ENCODE measurements at places on chromosomes 2 and 18. TPM values are rescaled to one million over a fixed set of nuclear protein-coding genes. Genes with fewer than 3 reads are reported as not detected.
A peak's percentile ranks its signal among the peaks of the same experiment; 100 is the strongest.

TBR1 gene
- not detected for total RNA-seq

LCT gene
- not detected for total RNA-seq

PPP1R1C gene
- 1.1 TPM for total RNA-seq

ERBB4 gene
- total RNA-seq, result 4.2 TPM

TRAF3IP1 gene
- total RNA-seq, result 12.6 TPM

GPR155 gene
- total RNA-seq, result 3.8 TPM

PDCD1 gene
- total RNA-seq, result not detected

C2orf92 gene
- total RNA-seq, result 17.5 TPM

HTR2B gene
- 4.2 TPM for total RNA-seq

PLB1 gene
- 12.4 TPM for total RNA-seq

UGT1A3 gene
- total RNA-seq, result not detected

MBP gene
- 12.1 TPM for total RNA-seq

CDCA7 gene
- total RNA-seq, result 8.6 TPM

ARHGAP15 gene
- total RNA-seq, result 4.4 TPM

SPAG16 gene
- 5.0 TPM for total RNA-seq

HJURP gene
- total RNA-seq, result not detected

CXCR4 gene
- 39.5 TPM for total RNA-seq

GRCh38 chr18:25998461-25998860 lies 92.0 kb downstream of the SS18 start:
- no peak for DNase-seq

GRCh38 chr18:26383454-26384270 lies 157.4 kb downstream of the TAF4B start:
- DNase-seq, result no peak

DNA sequence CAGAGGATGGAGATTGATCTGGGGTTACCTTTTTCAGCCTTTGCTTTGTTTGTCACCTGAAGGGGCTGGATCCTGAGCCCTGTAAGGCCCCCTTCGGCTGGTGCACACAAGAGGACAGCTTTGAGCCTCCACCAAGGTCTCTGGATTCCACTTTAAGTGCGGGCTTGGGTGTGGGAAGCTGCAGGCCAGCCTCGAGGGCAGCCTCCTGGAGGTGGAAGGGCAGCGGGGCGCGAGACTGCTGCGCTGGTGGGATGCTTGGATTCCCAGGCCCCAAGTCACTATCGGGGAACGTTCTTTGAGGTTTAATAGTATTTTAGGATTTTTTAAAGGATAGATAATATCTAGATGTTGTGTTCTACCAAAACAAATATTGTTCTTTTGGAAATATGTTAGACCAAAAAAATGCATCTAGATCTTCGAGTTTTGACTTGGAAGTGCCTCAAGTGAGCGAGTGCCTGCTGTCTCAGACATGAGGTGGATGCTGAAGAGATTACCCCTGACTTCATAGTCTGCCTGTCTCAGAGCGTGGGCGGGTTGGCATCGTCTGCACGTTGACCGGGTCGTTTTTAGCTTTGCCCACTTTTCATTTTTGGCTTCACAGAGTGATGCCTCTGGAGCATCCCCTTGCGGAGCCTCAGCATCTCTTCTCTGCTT lies 113.8 kb downstream of the AGAP1 start:
- no peak for DNase-seq

DNA sequence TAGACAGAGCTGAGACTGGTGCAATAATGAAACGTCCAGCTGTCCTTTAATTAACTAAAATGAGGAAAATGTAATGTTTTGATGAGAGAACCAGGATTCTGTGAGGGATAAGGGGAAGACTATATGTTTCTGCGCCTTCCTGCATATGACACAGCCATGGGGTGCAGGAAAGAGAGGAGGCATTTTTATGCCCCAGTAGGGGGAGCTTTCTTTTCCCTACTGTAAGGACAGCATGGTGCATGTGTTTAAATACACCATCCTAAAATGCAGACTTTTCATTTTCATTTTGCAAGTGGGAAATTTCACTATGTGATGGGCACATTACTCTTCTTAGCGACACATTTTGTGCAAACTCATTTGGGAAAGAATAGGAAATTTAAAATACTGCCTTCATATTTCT lies 446.1 kb downstream of the ARHGAP15 start:
- no peak for DNase-seq

- DNase-seq, result no peak
Measured at GRCh38 chr2:152456262-152456661, 121.3 kb downstream of the FMNL2 start.

DNA sequence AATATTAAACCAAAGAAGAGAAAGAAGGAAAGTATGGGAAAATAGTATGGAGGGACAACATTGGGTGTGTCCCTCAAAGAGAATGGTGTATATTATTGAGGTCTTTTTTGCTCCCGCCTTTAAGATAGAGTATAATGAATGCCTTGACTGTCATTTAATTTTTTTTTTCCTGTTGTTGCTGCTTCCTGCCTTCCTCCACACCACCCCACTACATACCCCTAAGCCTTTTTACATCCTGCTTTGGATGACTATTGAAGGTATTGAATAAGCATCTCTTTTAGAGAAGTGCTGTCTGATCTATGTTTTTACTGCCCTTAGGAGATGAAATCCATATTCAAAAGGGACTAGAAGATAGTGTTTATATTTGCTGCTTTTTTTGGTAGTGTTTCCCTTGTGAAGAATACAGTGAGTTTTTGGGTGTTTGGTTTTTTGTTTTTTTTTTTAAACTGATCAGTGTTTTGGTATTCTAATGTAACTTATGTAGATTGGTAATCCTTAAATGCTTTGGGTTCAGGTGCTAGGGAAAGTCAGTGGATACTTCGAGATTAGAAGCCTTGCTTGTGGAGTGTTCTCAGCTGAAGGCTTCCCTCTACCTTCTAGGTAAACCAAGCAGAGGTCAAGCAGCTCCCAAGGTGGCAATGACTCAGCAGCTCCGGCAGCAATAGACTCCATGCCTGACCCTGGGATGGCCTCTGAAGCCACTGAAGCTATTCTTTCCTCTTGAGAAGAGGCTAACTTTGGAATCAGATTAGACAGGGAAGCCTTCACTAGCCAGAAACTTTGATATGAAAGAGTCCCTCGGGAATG lies 5.0 kb downstream of the FZD7 start:
- no peak for DNase-seq

- DNase-seq, result no peak
Measured at GRCh38 chr18:39178166-39178565, 1612.6 kb upstream of the CELF4 start.

DNA sequence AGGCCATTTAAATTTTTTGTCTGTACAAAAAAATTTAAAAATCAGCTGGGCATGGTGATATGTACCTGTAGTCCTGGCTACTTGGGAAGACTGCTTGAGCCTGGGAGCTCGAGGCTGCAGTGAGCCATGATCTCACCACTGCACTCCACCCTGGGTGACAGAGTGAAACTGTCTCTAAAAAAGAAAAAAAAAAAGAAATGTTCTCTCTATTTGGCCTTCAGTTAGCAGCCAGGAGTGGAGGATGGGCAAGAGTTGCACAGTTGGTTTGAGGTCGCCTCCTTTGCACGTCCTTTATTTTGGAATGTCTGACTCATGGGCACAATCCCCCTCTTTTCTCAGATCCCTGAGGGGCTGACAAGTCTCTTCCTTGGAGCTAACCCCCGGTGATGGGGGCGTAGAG lies 26.3 kb downstream of the ITM2C start:
- DNase-seq, result no peak

- DNase-seq, result no peak
Measured at GRCh38 chr2:78417355-78417754, 608.1 kb upstream of the REG3G start.

DNA sequence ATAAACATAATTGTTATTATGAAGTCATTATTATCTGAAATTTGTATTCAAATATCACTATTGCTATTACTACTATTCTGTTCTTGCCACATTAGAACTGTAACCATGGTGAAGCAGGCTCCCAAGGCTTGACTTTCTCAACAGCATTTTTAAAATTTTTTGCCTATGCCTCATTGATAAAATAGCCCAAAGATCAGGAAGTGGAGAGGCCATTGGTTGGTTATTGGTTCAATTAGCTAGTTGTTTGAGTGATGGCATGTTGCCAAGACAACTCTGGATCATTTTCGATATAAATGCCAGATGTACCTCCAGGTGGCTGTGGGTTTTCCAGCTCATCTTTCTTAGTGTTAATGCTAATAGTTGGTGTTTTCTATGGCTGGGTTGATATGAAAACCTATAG lies 513.5 kb downstream of the TRIB2 start:
- DNase-seq, result no peak

GRCh38 chr2:236305964-236306605 lies 41.9 kb upstream of the ASB18 start:
- DNase-seq, result no peak

DNA sequence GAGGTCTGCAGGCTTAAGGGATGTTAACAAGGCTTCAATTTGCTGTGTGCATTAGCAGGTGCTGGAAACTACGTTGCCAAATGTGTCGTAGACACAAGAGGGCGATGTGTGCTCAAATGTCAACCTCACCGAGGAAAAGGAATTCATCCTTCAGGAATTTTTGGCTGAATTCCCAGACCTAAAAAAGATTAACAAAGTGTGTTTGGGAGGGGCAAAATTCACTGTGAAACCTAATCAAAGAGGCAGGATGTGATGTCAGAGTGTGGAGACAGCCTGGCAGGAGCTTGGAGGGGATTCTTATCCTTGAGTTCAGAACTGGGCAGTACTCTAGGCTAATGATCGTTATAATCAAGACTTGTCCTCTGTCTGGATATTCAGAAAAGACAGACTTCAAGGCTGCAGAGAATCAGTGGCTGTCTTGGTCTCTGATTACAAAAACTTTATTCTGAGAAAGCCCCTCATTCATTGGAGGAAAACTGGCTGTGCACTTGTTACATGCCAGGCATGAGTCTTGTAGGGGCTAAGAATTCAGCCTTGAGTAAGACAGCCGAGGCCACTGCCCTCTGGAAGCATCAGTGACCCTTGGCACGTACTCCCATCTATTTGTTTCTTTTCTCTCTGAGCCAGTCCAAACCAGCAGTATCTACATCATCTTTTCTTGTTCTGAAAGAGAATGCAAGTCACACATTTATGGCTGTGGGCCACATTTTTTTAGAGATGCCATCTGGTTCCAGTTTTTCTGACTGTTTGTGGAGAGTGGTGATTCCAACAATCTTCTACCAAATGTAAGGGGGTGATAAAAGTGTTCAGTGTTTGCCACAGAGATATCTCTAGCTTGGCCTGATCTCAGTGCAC lies 18.7 kb upstream of the SCYGR1 start:
- peak; percentile 47 for DNase-seq

DNA sequence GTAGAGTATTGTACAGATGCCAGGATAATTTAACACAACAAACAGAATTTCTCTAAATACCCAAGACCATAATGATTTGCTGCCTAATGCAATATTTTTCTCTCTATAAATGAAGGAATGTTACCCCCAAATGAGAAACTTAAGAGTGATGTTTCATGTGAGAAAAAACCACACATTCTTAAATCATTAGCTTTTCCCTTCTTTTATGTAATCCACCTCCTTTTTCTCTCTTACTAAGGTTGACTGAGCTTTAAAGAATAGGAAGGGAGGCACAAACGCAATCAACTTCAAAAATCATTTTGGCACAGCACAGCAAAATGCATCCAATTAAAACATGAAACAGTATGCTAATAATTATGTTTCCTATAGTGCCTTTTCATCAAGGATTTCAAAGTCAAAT lies 698.1 kb upstream of the CDH2 start:
- DNase-seq, result no peak

GRCh38 chr2:204177251-204177976 lies 240.9 kb downstream of the ICOS start:
- DNase-seq, result no peak

DNA sequence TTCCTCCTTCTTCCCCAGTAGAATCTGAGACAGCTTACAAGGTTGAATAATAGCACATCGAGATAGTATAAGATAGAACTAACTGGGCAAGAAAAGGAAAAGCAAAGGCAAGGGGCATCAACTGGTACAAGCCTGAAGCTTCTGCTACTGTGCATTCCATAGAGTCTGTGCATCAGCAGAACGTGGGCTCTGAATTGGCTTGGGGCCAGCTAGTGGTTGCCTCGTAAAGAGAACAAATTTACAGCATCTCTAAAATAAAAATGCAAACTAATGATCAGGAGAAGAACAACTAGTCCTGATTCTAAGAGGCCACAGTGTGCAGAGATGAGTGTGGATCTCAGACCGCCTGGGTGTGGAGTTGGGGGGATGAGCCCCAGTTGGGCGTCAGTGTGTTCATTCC lies 36.6 kb downstream of the UPP2 start:
- DNase-seq, result no peak

- no peak for DNase-seq
Measured at GRCh38 chr2:218075975-218076811, 7.1 kb downstream of the RUFY4 start.

- DNase-seq, result no peak
Measured at GRCh38 chr2:25567406-25567805, 106.0 kb downstream of the DTNB start.

DNA sequence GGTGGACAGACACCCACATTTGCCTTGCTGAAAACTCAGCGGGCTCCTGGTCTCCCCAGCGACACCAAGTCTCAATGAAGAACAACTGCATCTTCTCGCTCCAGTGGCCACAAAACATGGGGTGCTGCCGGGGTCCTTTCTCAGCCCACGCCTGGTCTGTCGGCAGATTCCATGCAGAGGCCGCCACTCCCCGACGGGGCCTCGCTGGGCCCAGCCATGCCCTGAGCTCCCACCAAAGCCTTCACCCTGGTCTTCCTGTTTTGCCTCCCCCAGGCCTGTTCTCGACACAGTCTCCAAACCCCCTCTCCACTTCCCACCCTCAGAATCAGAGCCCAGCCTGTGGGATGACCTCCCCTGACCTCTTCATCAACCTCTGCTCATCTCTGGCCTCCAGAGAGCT lies 31.2 kb downstream of the DIPK1C start:
- no peak for DNase-seq

DNA sequence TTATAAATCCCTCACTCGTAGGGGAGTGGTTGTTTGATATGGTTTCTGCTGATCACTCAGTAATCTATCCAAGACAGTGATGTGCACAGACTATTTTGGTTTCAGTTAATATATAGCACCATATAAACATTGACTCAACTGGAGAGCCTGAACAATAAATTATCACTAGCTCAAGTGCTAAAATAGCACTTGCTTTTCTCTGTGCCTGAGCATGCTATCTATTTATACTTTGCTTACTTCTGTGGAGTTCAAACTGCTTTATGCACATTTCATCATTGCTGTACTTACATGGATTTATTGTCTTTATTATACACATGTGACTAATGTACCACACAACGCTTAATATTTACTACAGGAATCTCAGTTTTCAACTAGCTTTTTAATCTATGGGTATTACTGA lies 133.6 kb downstream of the BCL2 start:
- no peak for DNase-seq

All from uterus (tissue), 4 donors.